ENCODE measurements at places on chromosomes 7 and 10.

GRCh38 chr7:101848208-101848951 lies 31.0 kb downstream of the CUX1 start:
- no peak for DNase-seq

- no peak for DNase-seq
These were observed 46.4 kb downstream of the ANK3 start for GRCh38 chr10:60343254-60343653.

- DNase-seq: no peak
These were observed 527.1 kb upstream of the CELF2 start for GRCh38 chr10:10490581-10490980.

- DNase-seq: no peak
These were observed 10.8 kb downstream of the TOMM7 start for GRCh38 chr7:22811746-22812280.

DNA sequence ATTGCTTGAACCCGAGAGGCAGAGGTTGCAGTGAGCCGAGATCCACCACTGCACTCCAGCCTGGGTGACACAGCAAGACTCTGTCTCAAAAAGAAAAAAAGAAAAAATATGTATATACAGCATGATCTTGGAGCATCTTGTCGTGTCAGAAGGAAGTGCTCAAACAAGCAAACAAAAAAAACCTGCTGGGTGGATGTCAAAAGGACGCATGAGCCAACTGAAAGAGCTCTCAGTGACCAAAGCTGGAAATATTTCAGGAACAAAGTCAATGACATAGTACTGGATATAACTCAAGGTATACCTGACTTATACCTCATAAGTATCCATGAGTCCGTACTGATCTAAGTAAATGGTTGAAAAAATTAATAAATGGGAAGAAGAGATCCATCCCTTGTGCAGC lies 94.6 kb upstream of the ANLN start:
- DNase-seq: no peak

DNA sequence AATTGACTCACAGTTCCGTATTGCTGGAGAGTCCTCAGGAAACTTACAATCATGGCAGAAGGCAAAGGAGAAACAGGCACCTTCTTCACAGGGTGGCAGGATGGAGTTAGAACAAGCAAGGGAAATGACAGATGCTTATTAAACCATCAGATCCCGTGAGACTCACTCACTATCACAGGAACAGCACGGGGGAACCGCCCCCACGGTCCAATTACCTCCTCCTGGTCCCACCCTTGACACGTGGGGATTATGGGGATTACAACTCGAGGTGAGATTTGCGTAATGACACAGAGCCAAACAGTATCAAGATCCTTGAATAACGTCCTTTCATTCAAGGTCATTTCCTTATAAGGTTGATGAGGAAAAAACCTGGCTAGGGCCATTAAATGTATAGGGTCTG lies 176.6 kb downstream of the TPK1 start:
- DNase-seq: no peak

DNA sequence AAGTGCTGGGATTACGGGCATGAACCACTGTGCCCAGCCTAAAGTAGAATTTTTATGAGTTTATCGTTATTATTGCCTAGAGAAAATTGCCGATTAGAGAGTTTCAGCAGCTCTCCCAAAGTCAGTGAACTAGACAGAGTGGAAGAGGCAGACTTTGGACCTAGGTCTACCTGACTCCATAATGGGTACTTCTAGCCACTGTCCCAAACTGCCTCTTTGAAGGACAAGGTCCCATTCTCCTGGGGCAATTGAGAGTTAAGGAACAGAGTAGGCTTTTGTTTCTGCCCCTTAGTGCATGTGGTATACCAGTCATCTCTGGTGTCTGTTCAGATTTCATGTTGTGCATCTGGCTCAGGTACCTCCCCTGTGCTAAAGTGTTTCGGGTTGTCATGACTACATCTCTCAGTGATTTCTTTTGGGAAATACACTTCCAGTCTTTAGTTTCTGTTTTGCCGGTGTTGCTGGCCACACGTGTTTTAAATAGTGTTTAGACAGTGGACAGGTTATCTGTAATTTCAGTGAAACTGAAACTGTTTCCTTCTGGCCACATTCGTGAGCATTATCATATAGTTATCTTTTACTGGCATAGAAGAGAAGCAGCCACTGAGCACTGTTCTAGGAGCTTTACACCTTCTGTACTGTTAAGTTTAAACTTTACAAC lies 4.7 kb downstream of the TMEM236 start:
- no peak for DNase-seq

GRCh38 chr10:3856593-3856992 lies 71.6 kb upstream of the KLF6 start:
- DNase-seq: no peak

DNA sequence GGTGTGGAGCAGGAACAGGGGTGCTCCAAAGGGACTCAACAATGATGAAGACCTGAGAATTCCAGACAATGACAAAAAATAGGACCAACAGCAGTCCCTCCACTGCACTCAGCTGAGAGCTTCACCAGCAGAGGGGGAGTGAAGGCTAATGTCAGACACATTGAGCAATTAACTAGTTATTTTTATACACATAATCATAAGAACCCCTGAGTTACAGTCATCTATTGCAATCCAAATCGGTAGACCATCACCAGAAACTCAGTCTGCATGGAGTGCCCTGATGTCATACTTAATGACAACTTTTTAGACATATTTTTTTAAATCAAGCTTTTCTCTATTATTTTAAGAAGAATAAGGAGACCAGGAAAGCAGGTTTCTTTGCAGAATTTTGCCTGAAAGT lies 30.6 kb upstream of the IKZF1 start:
- no peak for DNase-seq

DNA sequence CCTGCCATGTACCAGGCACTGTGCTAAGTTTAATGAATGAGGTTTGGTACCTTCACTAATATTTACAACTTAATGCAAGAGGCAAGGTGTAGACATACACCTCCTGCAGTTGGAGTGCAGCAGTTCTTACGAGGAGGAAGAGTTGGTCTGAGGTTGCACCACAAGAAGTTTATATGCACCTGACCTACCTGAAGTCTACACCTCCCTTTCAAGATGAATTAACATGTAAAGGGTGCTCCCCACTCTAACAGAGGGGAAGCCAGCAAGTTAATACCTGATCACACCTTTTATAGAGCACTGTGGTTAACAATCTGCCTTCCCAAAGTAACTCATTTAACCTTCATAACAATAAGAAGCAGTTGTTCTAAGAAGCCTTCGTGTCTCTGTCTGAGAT lies 120.0 kb downstream of the LYZL1 start:
- no peak for DNase-seq

- no peak for DNase-seq
These were observed 765.4 kb downstream of the SORCS1 start for GRCh38 chr10:106399112-106399511.

GRCh38 chr7:28729727-28730126 lies 228.4 kb downstream of the TRIL start:
- no peak for DNase-seq

- no peak for DNase-seq
These were observed 166.9 kb downstream of the GLI3 start for GRCh38 chr7:42070068-42070467.

- no peak for DNase-seq
These were observed 2.6 kb downstream of the ABI1 start for GRCh38 chr10:26857991-26858706.

All from head of caudate nucleus (tissue), 42 donors.